ENCODE measurements at places on chromosomes 13 and 19. TPM values are rescaled to one million over a fixed set of nuclear protein-coding genes. Genes with fewer than 3 reads are reported as not detected.

GRCh38 chr13:76132532-76132931 is 496.4 kb downstream of the LMO7 start:
- no peak for DNase-seq

DNA sequence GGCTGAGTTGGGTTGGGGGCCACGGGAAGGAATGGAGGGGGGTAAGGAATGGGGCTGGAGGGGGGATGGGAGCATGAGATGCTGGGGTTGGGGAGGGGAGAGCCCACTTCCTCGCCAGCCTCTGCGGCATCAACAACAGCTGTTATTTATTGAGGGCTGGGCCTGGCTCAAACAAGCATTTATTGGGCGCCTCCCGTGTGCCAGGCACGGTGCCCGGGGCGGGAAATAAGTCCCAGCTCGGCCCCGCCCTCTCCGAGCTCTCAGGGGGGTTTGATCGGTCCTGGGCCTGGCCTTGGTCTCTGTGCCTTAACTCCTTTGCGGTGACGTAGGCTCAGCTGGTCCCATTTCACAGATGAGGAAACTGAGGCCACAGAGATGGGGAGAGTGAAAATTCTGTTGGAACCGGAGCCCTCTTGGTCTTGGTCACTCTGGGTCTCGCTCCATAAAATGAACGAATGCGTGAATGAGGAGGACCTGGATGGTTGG is 919 bp upstream of the ADAMTS10 start:
- DNase-seq = no peak

Gene PALM3
- polyA plus RNA-seq = 23.1 TPM

Gene FGF21
- polyA plus RNA-seq = not detected

GRCh38 chr13:32032759-32033158 is 1.2 kb downstream of the FRY start:
- no peak for DNase-seq

Gene C19orf73
- polyA plus RNA-seq = 0.59 TPM
